ENCODE measurements at places on chromosomes 5 and 9. TPM values are rescaled to one million over a fixed set of nuclear protein-coding genes. Genes with fewer than 3 reads are reported as not detected.
A peak's percentile ranks its signal among the peaks of the same experiment; 100 is the strongest.

The ADAMTS2 gene
- total RNA-seq = 0.05 TPM

The SLC1A3 gene
- total RNA-seq = 195 TPM

The DEPDC1B gene
- total RNA-seq = 44.9 TPM

The CD274 gene
- total RNA-seq = 0.67 TPM

The PCDHA9 gene
- not detected for total RNA-seq

The IL7R gene
- not detected for total RNA-seq

The LHX2 gene
- total RNA-seq = 2.6 TPM

DNA sequence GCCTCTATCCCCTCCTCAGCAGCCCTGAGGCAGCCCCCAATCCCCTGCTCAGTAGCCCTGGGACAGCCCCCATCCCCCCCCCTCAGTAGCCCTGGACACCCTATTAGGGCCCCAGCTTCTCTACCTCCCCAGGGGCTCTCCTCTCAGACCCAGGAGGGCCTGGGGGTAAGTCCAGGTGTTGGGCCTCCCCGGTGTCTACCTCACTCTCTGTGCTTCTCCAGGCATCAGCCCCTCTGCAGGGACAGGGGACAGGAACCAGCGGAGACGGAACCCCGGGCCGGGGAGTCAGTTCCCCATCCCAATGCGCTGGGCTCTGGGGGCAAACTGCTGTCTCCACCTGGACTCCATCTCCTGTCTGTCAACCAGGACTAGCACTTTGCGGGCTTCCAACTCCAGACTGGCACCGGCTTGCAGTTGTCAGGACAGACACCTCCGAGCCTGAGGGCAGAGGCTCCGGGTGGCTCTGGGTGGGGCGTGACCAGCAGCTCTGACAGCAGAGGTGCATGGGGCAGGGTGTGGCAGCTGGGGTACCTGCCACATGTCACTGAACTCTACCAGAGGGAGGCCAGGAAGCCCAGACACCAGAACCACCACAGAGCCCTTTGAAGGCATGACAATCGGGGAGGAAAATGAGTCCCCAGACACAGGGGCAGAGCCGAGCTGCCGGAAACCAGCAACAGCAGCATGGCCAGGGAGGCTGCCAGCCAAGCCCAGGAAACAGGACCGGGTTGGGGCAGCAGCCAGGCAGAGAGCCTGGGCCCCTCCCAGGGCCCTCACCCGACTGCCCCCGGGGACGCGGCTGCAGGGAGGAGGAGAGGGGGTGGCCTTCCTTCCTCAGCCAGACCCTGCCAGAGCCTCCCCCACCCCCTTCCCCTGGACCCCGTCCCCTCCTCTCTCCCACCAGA, 17.7 kb upstream of the UBAC1 start:
- no peaks in the 10 kb centered on the region for H3K4me1 ChIP-seq
- no peaks in the 10 kb centered on the region for H3K36me3 ChIP-seq
- DNase-seq = no peak
- H3K4me3 ChIP-seq = no peak overlapping the region

GRCh38 chr5:73280386-73280785, 107.4 kb downstream of the TMEM174 start:
- H3K4me3 ChIP-seq = no peak overlapping the region
- no peaks in the 10 kb centered on the region for H3K36me3 ChIP-seq
- no peaks in the 10 kb centered on the region for H3K4me1 ChIP-seq
- no peak overlapping the region for H3K27ac ChIP-seq

GRCh38 chr9:116959809-116960208, 272.7 kb downstream of the TRIM32 start:
- no peak overlapping the region for H3K27ac ChIP-seq
- no peaks in the 10 kb centered on the region for H3K4me1 ChIP-seq
- DNase-seq = no peak
- no peaks in the 10 kb centered on the region for H3K27me3 ChIP-seq
- no peak overlapping the region for H3K4me3 ChIP-seq
- no peaks in the 10 kb centered on the region for H3K36me3 ChIP-seq

- no peaks in the 10 kb centered on the region for H3K27me3 ChIP-seq
- no peaks in the 10 kb centered on the region for H3K4me1 ChIP-seq
- H3K4me3 ChIP-seq = no peak overlapping the region
- no peaks in the 10 kb centered on the region for H3K36me3 ChIP-seq
- no peak overlapping the region for H3K27ac ChIP-seq
Observed at GRCh38 chr9:100125910-100126309, 26.9 kb downstream of the INVS start.

DNA sequence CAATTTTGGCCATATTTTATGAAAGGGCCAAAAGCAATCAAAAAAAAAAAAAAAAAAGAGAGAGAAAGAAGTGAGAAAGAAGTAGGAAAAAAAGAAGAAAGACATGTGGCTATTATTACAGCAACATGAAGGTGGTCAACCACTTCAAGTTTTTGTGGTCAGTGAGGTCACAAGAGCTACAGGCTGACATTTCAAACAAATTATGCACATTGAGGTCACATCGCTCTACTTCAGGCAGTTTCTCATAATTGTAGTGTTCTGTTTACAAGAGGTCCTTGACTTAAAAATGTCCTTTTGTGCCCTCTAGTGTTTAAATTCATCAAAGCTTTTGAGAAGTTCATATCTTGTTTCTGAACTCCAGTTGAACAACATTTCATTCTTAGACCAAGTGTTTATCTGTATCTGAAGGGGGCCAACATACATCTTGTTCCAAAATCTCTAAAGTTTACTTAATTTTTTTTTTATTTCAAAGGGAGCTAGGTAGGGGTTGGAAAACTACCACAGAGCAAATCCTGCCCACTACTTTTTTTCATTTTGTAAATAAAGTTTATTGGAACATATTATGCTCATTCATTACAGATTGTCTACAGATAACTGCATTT, 513.1 kb downstream of the PDE4D start:
- peak; percentile 50 for DNase-seq
- peaks cover 7% of the 10 kb centered on the region for H3K4me1 ChIP-seq
- H3K27me3 ChIP-seq = no peaks in the 10 kb centered on the region
- H3K27ac ChIP-seq = no peak overlapping the region

DNA sequence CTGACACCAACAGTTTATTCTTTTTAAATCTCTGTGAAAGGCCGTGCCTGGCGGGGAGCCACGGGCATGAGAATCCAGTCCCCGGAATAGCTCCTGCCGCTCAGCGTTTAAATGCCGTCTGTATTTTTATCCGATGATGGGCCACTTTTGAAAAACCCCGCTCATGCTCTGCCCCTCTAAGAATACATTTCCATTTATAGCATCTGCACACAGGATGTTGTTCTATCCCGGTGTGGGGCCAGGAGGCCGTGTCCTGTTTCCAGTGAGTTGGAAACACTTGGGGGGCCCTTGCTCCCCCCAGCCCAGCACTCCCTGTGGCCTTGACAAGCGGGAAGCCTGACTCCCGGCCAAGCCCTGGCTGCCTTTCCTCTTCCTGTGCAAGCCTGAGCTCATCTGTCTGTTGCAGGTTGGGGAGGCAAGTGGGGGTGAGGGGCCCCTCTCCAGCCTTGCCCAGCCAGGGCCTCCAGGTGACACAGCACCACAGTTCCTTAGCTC, 39.0 kb downstream of the ERGIC1 start:
- no peaks in the 10 kb centered on the region for H3K27me3 ChIP-seq
- H3K4me1 ChIP-seq = peaks cover 14% of the 10 kb centered on the region
- no peaks in the 10 kb centered on the region for H3K36me3 ChIP-seq
- no peak overlapping the region for H3K27ac ChIP-seq

DNA sequence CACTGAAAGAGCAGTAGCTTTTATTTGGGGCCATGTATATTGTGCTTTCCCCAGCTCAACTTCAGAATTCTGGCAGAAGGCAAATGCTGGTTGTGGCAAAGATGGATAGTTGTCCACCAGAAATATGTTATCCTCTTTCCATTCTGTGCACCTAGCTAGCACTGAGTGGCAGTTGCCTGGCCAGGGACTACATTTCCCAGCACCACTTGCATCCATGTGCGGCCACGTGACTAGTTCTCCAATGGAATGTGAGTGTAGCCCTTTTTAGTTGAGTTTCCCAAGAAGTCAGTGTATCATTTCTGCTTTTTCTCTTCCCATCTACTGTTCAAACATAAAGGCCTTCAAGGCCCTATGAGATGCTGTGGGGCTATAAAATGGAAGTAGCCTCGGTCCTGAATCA, 354.0 kb upstream of the CLINT1 start:
- no peak overlapping the region for H3K4me3 ChIP-seq
- H3K27me3 ChIP-seq = no peaks in the 10 kb centered on the region
- DNase-seq = peak; percentile 40
- no peaks in the 10 kb centered on the region for H3K4me1 ChIP-seq

- no peaks in the 10 kb centered on the region for H3K36me3 ChIP-seq
- no peaks in the 10 kb centered on the region for H3K27me3 ChIP-seq
- DNase-seq = no peak
- no peak overlapping the region for H3K4me3 ChIP-seq
- H3K27ac ChIP-seq = no peak overlapping the region
Observed at GRCh38 chr9:18947892-18948339, 85.1 kb downstream of the SAXO1 start.

GRCh38 chr9:29044959-29045358, 1471.7 kb upstream of the C9orf72 start:
- H3K27me3 ChIP-seq = no peaks in the 10 kb centered on the region
- H3K4me3 ChIP-seq = no peak overlapping the region
- H3K36me3 ChIP-seq = no peaks in the 10 kb centered on the region

GRCh38 chr5:94316916-94317838, 301.2 kb downstream of the KIAA0825 start:
- no peak overlapping the region for H3K4me3 ChIP-seq
- no peaks in the 10 kb centered on the region for H3K27me3 ChIP-seq
- no peak overlapping the region for H3K27ac ChIP-seq
- DNase-seq = no peak
- H3K36me3 ChIP-seq = no peaks in the 10 kb centered on the region

GRCh38 chr5:120446901-120447300, 17.2 kb upstream of the PRR16 start:
- H3K27ac ChIP-seq = no peak overlapping the region
- no peaks in the 10 kb centered on the region for H3K4me1 ChIP-seq

- no peak overlapping the region for H3K4me3 ChIP-seq
- DNase-seq = no peak
- H3K27me3 ChIP-seq = no peaks in the 10 kb centered on the region
Observed at GRCh38 chr9:94655739-94656138, 16.4 kb upstream of the FBP1 start.

All from Caco-2 (cell line).